ENCODE measurements at places on chromosomes 12 and 14.

DNA sequence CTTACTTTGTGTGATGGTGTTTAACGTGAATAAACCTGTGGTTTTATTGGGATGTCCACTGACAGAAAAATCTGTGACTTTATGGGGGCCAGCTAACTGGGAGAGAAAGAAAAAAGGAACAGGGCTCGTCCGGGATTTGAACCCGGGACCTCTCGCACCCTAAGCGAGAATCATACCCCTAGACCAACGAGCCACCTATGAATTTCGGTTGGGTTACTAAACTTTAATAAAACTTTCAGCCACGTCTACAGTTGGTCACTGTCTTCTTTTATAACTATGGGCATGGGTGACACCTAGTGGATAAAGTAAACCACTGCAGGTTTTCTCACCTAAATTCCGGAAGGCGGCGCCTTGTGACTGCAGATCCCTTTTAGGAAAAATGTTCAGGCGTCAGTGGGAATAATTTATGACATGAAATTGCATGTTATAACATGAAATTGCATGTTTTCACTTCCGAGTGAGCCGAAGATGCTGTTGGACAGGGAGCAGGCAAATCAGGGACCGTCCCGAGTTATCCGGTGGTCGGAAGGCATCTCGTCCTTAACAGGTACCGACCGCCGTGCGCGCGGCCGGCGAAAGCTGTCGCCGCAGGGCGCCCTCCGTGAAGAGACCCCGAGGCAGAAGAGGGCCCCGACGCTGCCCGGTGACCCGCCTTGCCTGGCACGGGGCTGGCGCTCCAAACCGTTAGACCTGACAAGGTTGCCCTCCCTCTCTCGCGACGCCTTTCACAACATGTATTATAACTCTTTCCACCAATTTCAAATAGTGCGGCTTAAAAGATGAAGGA, 18.2 kb upstream of the RNASE12 start:
- DNase-seq = peak; percentile 58

GRCh38 chr12:6853626-6854025, 1.7 kb downstream of the USP5 start:
- no peak for DNase-seq

- DNase-seq = no peak
Observed at GRCh38 chr12:53810950-53811349, 59.2 kb upstream of the CISTR start.

GRCh38 chr12:2984698-2985097, 25.5 kb downstream of the TEAD4 start:
- DNase-seq = no peak

DNA sequence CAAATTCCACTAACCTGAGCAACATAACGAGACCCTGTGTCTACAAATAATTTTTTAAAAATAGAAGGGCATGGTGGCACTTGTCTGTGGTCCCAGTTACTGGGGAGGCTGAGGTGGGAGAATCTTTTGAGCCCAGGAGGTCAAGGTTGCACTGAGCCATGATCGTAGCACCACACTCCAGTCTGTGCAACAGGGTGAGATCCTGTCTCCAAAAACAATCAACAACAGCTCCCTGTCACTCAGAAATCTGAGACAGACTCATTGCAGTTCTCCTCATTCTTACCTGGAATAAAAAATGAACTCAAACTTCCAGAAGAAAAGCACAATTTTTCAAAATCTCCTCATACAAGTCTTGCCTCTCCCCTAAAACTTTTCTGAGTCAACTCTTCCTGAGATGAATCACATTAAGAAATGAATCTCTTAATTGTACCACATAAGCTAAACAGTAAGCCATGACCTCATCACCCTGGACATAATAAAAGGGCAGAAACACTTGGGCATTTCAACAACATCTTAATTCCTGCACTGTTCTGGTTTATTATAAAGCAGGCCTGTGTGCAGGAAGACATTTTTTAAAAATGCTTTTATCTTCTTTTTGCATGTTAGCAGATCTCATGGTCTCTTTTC, 214.3 kb upstream of the CDKN3 start:
- DNase-seq = no peak

DNA sequence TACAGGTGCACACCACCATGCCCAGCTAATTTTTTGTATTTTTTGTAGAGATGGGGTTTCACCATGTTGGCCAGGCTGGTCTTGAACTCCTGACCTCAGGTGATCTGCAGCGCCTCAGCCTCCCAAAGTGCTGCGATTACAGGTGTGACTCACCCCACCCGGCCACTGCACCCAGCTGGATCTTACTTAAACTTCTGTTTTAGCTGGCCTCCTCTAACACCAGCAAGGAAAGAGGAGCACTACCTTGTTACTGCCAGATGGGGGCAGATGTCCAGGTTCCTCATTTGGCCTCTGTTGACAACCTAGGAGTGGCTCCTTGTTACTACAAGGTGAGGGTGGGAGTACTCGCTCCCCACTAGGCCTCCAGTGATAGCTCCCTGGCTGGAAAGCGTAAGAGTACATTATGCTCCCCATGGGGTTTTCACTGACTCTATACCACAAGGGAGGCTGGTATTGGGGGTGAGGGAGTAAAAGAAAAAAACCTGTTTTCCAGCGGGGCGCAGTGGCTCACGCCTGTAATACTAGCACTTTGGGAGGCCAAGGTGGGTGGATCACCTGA, 13.2 kb upstream of the ARF6 start:
- DNase-seq = peak; percentile 35

- no peak for DNase-seq
Observed at GRCh38 chr14:102878970-102879460, 43.4 kb upstream of the AMN start.

DNA sequence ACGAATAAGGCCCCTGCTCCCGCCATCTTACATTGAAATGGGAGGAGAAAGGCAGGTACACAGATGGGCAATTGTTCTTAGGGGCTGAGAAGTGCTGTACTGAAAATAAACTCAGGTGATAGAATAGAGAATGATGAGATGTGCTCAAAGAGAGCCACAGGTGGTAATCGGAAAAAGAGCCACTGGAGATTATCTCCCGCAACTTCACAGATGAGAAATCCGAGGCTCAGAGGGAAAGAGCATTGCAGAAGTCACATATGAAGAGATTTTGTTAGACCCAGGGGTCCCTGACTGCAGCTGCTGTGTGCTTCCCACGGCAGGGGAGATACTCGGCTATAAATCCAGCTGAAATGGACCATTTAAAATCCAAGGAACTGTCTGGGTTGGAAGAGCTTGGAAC, 73.7 kb downstream of the PRIMA1 start:
- DNase-seq = no peak

- DNase-seq = no peak
Observed at GRCh38 chr14:51877810-51878209, 17.4 kb downstream of the GNG2 start.

DNA sequence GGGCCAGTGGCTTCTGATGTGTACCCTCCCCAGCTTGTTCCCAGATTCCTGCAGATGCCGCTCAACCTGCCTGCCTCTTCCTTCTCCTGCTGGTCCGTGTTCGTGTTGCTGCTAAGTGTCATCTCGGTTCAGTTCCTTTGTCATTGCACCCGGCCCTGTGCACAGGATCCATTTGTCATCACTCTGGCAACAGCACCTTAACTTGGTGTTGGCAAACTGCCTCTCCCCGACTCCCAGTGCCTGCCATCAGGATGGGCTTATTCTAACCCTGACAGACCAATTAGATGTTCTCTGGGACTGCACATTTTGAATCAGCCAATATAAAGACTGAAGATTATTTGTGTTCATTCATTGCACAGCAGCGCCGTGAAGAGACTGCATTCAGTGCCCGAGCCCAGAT, 73.3 kb downstream of the CCDC92 start:
- DNase-seq = no peak

DNA sequence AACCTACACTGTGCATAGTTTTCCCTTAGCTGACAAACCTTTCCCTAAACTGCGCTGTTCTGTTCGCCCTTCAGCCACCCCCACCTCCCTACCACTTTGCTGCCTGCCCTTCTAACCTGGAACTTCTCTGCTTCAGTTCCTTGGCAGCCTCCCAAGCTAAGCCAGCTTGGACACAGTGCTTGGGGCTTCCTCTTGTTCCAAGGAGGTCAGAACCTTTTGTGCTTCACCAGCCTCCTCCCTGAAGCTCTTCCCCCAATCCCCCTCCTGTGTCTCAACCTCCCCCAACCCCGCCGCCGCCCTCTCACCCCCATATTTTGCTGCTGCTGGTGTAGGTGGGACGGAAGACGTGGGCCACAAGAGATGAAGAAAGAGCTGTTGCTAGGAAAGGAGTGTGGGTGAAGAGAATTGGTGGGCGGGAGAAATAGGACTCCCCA, 8.1 kb upstream of the RIC8B start:
- no peak for DNase-seq

GRCh38 chr12:55720894-55721444, 776 bp downstream of the RDH5 start:
- no peak for DNase-seq

GRCh38 chr12:111413442-111414086, 7.8 kb downstream of the SH2B3 start:
- DNase-seq = no peak

- no peak for DNase-seq
Observed at GRCh38 chr14:101230851-101231550, 327.5 kb upstream of the RTL1 start.

DNA sequence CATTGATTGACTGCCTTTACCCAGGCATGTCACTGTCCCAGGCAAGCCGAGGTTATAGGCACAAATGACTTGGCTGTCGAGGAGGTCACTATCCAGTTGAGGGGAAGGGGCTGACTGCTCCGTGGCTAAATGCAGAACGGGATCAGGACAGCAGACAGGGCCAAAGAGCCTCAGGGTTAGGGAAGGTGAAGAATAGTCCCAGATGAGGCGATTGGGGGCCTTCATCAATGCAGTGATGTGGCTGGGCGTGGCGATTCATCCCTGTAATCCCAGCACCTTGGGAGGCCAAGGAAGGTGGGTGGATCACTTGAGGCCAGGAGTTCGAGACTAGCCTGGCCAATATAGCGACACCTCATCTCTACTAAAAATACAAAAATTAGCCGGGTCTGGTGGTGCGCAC, 10.7 kb upstream of the GLT1D1 start:
- no peak for DNase-seq

DNA sequence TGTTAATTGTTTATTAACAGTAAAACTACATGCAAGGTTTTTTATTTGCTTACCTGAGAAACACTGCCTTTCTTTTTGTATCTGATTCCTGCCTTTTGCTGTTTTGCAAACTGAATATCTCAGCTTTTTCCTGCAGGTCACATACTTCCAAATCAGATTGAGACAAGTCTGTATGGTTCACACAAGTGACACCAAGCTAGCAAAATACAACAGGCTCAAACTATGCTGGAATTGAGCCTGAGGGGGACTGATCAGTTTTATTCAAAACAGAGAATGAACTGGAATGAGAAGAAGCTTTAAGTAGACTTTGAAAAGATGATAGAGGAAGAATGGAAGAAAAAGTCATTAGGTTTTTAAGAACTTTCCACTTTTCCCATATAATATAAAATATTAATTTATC, 12.2 kb upstream of the CDK17 start:
- DNase-seq = no peak

GRCh38 chr12:27554421-27555186, 30.6 kb downstream of the PPFIBP1 start:
- no peak for DNase-seq

DNA sequence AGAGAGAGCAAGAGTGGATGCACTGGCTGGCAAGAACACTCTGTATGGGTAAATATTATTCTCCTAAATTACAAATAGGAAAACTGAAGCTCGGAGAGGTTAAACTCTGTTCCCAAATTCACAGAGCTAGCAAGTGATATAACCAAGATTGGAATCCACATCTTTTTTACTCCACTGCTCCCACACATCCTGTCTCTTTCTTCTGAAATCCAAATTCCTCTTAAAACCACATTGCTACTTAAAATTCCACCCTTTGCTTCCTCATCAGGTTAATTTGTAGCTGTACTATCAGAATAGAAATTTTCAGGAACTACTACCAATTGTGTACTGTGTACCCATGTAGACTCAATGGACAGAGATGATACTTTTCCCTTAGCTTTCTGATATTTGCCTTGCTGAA, 74.4 kb downstream of the ARMH4 start:
- DNase-seq = no peak

GRCh38 chr12:94805749-94806529, 155.6 kb upstream of the TMCC3 start:
- no peak for DNase-seq

DNA sequence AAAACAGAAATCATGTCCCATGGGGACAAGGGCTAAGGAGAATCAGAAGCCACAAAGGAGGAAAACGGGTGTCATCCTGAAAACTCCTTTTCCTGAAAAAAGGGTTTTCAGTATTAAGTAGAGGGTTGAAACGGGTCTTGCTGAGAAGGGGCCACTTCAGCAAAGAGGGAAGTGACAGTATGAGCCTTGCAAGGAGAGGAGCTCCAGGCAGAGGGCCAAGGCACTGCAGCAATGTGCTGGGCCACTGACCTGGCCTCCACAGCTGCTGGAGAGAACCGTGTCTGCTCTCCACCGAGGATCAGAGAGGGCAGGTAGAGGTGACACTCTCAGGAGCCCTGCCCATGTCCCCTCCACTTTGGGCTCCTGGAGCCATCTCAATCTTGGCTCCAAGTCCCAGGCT, 103.3 kb downstream of the NCOR2 start:
- no peak for DNase-seq

- no peak for DNase-seq
Observed at GRCh38 chr12:16325426-16325825, 22.0 kb upstream of the MGST1 start.

DNA sequence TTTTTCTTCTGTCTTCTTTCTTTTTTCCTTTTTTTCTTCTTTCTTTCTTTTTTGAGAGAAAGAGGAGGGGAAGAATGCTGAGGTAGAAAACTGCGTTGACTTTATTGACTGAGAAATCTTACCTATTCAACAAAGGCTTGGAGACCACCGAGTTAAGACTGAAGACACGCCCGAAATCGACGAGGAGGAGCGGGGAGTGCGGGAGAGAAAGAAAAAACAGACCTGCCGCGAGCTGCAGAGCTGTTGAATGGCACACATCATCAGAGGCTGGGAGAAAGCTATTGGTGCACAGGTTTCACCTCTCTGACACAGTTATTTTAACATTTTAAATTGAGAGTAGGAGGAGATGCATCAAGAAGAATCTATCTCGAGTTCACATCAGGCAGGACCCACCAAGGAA, 5.1 kb downstream of the ASCL1 start:
- no peak for DNase-seq

GRCh38 chr12:82852529-82852928, 165.8 kb downstream of the TMTC2 start:
- DNase-seq = no peak

DNA sequence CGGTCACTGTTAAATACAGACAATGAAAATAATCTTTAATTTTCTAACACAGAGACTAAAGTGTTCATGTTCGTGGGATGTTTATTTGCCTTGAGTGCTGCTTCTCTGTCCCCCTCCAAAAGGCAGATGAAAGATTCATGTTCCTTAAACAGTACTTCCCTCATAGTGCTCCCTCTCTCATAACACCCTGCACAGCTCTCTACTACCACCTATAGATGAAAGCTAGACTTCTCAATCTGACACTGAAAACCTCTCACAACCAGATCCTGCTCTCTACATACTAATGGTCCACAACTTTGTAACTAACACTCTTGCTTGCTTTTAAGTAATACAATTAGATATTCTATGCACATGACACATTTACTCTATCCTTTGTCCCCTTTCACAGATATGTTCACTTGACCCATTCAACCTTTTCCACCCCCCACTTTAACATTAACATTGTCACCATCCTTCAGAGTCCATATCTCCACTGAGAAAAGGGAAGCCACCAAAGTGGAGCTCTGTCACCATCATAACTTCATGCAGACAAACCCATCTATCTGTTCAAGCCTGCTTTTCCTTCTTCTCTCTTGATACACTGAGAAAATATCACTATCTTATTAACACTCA, 266.4 kb upstream of the USP15 start:
- DNase-seq = no peak
